HCT116 (cell line): ENCODE measurements at places on chromosomes 3 and 15. TPM values are rescaled to one million over a fixed set of nuclear protein-coding genes. Genes with fewer than 3 reads are reported as not detected.

- DNase-seq, result no peak
Measured at GRCh38 chr3:174218016-174218415, 641.1 kb upstream of the NAALADL2 start.

DNA sequence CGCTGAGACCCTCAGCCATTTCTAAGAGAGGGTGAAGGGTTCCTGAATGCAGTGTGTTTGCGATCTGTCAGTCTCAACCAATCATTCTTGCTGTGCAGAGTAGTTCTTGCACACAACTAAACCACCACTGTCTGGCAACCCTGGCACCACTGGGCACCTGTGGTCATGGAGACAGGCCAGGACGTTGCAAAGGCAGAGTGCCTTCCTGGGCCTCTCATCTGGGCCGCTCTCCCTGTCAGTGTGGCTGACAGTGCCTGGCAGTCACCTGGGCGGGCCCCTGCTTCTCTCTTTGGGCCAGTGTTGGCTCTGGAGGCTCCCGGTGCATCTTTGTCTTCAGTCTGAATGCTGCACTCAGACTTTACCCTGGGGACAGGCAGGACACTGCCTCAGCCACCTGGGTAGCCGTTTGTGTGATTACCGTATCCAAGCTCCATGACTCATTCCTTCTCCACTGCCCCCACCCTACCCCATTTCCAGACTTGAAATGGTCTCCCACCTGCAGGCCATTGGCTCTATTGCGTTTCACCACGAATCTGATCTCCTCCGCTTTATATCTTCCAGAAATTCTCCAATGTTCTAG, 104.6 kb upstream of the KLF13 start:
- no peak for DNase-seq

- no peak for DNase-seq
Measured at GRCh38 chr15:69626095-69627066, 173.8 kb downstream of the RPLP1 start.

GRCh38 chr3:187403768-187404288, 35.6 kb downstream of the RTP4 start:
- DNase-seq, result peak; percentile 76

CEMIP gene
- 3.5 TPM for total RNA-seq

GRCh38 chr3:34869696-34870095, 769.6 kb upstream of the ARPP21 start:
- DNase-seq, result no peak

NRG4 gene
- total RNA-seq, result 1.0 TPM

DNA sequence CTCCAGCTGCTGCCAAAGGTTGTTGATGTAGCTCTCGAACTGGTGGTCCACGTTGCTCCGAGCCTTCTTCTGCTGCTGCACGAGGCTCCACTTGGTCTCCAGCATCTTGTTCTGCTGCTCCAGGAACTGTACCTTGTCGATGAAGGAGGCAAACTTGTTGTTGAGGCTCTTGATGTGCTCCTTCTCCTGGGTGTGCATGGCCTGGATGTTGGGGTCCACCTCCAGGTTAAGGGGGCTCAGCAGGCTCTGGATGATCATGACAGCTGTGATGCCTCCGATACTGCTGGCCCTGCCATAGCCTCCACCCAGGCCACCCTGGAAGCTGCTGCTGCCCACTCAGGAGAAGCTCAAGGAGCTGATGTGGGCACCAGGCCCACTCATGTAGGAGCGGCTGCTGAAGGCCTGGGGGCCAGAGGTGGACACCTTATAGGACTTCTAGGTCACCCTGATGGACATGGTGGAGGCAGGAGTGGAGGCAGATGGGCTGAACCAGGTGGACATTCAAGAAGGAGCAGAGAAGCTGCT, 14.9 kb upstream of the PSTPIP1 start:
- DNase-seq, result no peak

DNA sequence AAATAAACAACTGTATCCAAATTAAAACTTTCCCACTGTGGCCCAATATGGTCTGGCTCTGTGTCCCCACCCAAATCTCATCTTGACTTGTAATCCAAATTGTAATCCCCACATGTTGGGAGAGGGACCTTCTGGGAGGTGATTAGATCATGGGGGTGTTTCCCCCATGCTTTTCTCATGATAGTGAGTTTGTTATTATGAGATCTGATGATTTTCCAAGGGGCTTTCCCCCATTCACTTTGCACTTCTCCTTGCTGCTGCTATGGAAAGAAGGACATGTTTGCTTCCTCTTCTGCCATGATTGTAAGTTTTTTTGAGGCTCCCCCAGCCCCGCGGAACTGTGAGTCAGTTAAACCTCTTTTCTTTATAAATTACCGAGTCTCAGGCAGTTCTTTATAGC, 55.0 kb downstream of the MINDY4B start:
- DNase-seq, result no peak

ZPLD1 gene
- total RNA-seq, result not detected

DNA sequence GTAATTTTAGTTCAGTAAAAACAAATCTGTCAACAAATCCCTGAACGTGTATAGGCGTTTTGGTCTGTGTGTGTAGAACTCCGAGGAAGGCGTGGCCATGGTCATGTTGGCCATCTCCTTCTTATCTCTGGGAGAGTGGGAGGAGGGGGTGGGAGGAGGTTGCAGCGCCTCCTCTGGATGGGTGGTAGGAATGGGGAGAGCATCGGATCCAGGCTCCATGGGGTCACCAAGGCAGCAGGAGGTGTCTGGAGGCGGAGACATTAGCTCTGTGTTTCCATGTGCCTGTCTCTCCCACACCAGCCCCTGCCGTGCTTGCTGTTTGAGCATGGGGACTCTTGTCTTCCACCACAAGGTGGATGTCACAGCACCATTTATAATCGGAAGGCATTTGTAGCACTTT, 34.5 kb upstream of the TRPM1 start:
- DNase-seq, result no peak

DNA sequence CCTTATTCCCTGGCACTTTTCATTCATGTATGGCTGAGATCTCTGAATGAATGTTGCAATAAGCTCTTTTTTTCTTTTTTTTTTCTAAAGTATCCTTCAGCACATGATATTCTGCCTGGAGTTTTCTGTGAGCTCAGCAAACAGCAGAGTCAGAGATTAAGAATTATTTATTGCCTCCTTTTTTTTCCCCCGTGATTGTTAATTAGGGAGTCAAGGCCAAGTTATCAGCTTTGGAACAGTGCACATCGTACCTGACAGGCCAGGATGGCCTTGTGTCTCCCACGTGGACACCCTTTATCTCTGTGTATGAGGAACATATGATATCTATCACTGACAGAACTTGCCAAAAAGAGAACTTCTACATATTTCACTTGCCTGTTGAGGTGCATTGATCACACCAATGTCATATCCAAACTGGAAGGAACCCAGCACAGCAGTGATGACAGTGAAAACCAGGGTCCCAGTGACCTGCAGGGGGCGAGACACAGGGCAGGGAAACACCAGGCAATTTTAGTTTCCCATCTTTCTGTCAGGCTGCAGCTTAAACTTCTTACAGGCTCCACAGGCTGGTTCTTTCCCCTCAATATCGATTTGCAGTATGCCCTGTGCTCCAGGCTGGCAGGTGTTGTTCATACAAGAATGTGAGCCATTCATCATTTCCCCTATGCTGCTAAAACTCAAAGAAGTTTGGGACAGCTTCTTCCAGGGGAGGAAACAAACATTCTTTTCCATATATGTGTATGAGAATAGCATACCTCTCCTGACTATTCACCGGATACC, 8.2 kb downstream of the SLC2A2 start:
- no peak for DNase-seq

- no peak for DNase-seq
Measured at GRCh38 chr3:81468391-81468790, 293.1 kb downstream of the GBE1 start.

XCR1 gene
- not detected for total RNA-seq

GRCh38 chr3:42134867-42135464, 43.8 kb downstream of the TRAK1 start:
- no peak for DNase-seq

DNA sequence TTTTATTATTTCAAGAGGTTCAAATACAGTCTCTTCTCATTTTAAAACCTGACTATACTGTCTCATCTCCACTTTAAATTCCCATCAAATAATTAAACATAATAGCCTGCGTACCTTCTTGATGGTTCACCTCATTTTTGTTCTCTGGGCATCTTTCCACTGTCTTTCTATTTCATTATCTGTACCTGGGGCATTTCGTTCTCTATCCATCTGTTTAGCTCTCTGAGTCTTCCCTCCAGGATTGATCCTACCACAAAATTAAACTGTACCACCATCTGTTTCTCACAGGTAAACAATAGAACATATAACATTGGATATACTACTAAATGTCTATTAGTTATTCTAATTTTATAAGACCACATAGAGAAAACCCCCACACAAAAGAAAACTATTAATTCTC, 1331.4 kb downstream of the NSUN3 start:
- DNase-seq, result no peak

DNA sequence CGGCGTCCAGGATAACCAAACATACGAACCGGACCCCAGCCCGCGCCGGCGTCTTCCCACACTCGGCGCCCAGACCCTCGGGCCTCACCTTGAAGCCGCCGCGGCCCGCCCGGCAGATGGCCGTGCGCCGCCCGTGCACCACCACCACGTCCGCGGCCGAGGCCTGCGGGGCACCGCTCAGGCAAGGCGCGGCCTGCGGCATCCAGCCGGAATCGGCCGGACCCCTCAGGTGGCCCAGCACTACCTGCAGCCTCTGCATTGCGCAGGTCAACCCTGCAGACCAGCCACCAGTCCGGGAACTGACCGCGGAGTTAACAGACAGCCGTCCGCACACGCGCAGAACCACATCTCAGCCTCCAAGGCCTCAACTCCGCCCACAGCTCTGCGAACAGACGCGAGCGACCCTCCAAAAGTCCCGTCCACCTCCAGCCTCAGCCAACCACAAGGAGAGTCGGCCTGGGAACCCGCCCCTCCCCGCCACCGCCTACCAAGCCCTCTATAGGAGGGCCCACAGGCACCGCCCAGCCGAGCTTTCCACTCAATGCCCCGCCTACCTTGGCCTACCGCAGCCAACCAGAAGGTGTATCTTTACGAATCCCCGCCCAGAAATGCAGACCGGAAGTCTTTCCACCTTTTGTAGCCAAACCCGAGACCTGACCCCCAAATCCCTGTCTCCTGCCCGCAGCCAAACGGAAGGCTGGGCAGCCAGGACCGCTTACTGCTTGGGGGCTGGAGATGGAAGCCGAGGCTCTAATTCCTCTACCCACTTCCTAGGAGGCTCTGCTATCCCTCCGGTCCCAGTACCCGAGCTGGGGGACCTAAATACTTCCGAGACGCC, at the start of gene ACAA1:
Gene ACAA1, minus strand, starts transcription at position 351 of the 838 bp plus-strand sequence. Its CDS starts 92 bp downstream, at position 259.
- peak; percentile 98 for DNase-seq

DNA sequence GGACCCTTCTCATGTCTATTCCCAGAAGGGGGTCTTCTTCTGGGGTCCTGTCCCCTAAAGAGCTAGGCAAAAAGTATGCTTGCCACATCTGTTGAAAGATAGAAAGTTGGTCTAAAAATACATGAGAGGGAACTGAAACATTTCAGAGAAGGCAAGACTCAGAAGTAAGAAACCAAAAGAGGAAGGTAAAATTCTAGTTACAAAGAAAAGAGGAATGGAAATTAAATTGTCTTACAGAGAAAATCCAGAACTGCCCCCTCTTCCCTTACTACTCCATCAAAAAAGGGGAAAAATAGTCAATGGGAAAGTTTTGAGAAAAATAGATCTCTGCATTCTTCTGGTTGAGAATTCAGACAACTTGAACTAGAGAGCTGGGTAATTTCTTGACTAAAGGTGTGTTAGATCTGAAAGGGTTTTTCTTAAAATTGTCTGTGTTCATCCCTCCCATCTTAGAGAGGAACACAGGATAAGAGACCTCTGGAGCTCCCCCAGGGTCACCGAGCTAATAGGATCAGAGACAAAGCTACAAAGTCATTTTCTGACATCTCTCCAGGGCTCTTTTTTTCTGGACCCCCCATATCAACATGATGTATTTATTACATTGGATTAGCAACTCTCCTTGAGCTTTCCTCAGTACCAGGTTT, 32.3 kb upstream of the CCR2 start:
- no peak for DNase-seq

GATM gene
- total RNA-seq, result 3.1 TPM

DNA sequence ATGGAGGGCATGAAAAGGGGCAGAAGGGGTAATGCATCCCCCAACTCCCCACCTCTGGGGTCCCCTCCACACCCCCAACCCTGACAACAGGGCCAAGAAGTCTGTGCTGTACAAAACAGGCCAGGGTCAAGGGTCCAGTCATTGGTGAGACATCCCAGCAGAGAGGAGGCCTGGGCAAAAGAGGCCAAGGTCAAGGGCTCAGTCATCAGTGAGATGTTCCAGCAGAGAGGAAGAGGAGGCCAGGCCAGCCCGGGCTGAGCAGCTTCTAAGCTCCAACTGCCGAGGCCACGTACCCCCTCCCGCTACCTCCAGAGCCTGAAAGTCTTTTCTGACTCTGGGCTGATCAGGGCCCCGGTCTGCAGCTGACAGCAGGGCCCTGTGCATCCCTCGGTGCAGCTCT, 52.4 kb downstream of the LHFPL4 start:
- no peak for DNase-seq

CCDC39 gene
- total RNA-seq, result not detected

HHATL gene
- 0.52 TPM for total RNA-seq

GRCh38 chr3:189324538-189325138, 152.9 kb downstream of the TPRG1 start:
- peak; percentile 99 for DNase-seq

CD200 gene
- not detected for total RNA-seq

DNA sequence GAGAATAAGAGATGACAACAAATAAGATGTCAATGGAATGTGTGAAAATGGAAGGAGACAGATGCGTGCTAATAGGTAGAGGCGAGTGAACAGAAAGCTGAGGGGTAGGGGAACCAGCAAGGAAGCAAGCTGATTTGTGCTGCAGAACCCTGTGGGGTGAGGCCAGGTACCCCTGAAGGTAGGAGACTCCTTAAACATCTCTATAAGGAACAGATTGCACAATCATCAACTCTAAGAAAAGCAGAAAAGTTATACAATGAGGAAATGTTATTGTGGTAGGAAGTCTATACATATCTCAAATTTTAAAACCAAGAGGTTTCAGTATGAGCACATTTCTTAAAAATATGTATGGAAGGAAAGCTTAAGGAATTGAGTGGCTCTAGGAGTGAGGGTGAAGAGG, 315.0 kb upstream of the TPM1 start:
- no peak for DNase-seq

- DNase-seq, result no peak
Measured at GRCh38 chr3:42980209-42980608, 1.1 kb downstream of the GASK1A start.

GPR149 gene
- total RNA-seq, result not detected

TTC21A gene
- 5.6 TPM for total RNA-seq

DNA sequence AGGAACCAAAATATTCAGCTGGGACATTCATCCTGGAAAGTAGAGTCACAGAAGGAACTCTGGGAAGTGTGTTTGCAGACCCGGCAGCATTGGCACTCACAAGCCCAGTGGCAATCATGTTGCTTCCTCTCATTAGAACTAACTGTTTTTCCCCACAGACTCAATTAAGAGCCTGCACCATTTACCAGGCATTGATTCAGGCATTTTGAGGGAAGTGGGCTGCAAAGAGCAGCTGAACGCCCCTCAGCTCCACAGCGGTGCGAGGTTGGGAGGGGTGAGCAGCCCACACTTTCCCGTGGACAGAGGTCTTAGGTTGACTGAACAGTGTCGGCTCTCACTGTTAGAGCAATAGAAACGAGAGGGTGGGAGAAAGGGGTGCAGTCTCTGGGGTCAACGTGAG, 143.8 kb downstream of the STT3B start:
- DNase-seq, result no peak

MON1A gene
- 9.0 TPM for total RNA-seq

- DNase-seq, result no peak
Measured at GRCh38 chr3:171743327-171744157, 66.7 kb downstream of the PLD1 start.

RSL24D1 gene
- total RNA-seq, result 149 TPM

GRCh38 chr3:62167566-62168262, 205.6 kb downstream of the FEZF2 start:
- no peak for DNase-seq

- DNase-seq, result no peak
Measured at GRCh38 chr15:62940093-62940754, 102.3 kb upstream of the TPM1 start.
